ENCODE measurements at places on chromosomes 1 and 21.

GRCh38 chr1:40690771-40691537 is 550 bp upstream of the NFYC start:
- DNase-seq: no peak

GRCh38 chr1:27374362-27375086 is at the start of gene FCN3:
Gene FCN3, minus strand, starts transcription at chr1:27374824. Its CDS starts 6 bp downstream, at chr1:27374818.
- no peak for DNase-seq

DNA sequence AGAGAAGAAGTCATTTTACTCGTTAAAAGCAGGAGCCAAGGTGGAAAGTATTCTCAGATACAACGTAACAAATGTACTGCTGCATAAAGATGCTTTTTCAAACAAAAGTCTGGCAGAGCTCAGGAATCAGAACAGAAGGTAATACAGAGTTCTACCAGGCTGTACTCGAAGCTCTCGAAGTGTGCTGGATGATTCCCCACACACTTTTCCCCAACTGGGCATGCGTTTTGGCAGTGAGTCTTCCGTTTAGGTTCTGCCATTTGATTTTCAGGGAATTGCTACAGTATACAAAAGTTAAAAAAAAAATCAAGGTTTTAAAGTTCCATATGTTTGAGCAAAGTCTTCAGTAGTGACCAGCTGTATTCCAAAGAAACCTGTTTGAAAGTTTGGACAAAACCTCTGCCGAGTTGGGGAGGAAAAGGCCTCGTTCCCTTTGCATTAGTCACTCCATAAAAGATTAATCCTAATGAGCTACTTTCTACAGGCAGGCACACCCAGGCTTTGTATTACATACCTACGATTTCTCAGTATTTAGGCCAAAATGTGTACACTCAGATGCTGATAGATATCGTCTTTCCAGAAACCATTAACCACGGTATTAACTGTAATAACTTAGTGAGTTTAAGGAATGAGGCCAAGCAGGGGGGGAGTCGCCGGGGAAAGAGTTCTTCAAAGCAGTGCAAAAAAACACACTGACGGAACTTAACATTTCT is 477.1 kb downstream of the LMO4 start:
- no peak for DNase-seq

DNA sequence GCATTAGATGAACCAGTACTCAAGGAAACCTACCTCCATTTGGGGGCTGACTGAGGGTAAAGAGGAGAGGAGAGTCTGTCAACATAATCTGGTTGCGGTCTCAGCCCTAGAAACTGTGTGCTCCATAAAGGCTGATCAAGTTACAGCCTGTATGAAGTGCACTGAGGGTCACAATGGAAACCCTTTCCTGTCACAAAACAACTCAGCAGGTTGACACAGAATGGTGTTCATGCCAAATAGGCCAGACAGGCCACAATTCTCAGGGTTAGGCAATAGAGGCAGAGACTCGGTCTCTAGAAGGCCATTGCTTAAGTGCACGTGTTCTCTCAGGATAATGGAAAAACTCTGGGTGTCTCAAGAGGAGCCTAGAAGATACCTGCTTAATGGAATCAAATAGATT is 4.1 kb upstream of the ANKRD35 start:
- DNase-seq: no peak

DNA sequence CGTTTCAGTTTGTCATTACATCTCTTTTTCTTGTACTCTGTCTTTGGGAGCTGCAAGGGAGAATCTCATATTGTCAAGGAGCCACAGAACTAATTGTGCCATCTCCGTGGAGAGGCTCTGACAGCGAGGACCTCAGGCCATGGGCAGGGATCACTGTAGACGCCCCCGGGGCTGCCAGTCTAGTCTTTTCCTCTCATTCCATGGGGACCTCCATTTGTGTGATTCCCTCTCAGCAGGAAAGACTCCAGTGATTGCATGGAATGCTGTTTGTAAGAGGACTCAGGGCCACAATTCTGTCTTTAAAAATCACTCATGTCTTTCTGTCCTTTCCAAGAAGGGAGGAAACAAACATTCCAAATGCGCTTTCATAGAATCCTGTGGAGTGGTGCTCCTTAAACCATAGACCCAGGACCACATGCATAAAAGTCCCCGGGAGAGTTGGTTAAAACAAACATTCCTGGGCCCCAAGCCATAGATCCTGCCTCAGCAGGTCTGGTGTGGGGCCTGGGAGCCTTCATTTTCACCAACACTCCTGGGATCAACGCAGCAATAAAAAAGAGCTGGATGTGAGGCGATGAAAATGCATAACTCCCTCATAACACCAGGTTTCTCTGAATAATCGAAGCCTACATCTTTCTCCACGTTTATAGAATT is 104.5 kb downstream of the ZP4 start:
- DNase-seq: no peak

GRCh38 chr1:201559679-201560162 is 20.8 kb downstream of the NAV1 start:
- DNase-seq: peak; percentile 88

- no peak for DNase-seq
Observed at GRCh38 chr1:57470036-57470435, 46.2 kb upstream of the DAB1 start.

DNA sequence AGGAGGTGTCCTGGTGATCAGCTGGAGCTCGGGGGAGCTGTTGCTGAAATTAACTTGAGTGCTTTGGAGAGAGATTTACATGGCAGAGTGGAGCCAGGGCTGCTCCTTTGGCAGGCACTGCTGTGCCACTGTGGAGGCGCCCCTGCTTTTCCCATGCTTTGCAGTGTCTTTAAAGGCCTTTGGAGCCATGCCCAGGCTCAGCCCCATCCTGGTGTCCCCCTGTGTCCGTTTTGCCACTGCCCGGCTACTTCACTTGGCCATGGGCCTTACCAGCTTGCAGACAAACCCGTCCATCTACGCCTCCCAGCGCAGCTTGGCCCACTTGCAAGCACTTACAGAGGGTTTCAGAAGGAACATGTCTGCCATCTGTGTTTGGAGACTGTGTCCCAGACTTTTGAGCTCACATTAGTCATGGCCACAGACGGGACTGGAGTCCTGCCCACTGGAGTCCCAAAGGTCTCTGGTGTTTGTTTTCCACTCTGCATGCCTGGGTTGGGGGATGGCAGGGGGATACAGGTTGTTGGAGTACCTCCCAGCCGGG is 18.2 kb upstream of the LAMTOR5 start:
- no peak for DNase-seq

DNA sequence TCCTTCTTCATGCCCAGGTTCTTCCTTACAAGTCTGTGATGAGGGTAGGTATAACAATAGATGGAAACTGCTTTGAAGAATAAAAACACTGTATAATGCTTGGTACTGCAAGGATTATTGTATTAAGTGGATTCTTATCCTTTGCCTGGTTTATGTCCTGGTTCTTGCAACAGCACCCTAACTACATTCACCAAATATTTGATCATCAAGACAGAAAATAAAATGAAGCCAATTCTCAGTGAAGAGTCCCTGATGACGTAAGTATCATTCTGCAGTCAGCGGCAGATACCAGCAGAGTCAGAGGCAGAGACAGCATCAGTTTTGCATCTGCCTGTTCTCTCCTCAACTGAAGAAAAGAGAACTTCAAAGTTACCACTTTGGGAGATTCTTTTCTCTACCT is 19.7 kb downstream of the ARHGEF11 start:
- DNase-seq: no peak
